Sciatic nerve (tissue), 2 donors: ENCODE measurements at places on chromosomes 6 and 20.
A peak's percentile ranks its signal among the peaks of the same experiment; 100 is the strongest.

- no peak for DNase-seq
These were observed 700.1 kb downstream of the QKI start for GRCh38 chr6:164114651-164115050.

DNA sequence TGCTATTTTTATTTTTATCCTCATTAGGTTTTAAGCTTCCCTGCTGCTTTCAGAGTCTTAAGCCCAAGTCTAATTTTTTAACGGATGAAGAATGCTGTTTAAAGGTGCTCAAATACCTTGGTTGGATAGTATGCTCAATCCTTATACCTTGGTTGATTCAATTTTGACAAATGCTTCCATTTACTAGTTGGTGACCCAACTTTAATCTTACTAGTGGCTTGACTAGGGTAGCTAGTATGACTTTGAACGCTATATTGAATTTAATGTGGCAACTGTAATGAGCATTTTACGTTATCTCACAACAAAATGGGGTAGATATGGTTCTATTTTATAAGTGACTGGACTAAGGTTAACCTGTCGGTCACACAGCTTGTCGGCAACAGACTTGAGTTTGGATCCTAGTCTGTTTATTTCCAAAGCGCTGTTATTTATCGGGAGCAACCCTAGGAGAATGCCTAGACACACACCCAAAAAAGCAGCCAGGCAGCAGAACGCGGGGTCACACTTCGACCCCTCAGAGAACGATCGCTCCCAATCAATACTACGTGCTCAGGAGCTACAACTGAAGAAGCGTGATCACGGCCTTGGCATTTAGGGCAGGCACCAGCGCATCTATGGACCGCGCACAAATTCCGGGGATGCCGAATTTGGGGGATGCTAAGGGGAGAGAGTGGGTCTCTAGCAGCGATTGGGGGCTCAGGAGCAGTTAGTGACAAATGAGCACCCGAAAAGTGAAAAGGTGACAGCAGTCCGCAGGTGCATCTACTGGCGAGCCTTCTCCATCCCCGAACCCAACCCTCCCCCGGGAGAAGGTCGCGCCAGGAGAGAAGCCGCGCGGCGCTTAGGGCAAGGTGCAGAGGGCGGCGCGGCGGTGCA, 586 bp upstream of the ALDH5A1 start:
- no peak for DNase-seq

GRCh38 chr6:126111327-126111726, 125.0 kb downstream of the TRMT11 start:
- DNase-seq = no peak

DNA sequence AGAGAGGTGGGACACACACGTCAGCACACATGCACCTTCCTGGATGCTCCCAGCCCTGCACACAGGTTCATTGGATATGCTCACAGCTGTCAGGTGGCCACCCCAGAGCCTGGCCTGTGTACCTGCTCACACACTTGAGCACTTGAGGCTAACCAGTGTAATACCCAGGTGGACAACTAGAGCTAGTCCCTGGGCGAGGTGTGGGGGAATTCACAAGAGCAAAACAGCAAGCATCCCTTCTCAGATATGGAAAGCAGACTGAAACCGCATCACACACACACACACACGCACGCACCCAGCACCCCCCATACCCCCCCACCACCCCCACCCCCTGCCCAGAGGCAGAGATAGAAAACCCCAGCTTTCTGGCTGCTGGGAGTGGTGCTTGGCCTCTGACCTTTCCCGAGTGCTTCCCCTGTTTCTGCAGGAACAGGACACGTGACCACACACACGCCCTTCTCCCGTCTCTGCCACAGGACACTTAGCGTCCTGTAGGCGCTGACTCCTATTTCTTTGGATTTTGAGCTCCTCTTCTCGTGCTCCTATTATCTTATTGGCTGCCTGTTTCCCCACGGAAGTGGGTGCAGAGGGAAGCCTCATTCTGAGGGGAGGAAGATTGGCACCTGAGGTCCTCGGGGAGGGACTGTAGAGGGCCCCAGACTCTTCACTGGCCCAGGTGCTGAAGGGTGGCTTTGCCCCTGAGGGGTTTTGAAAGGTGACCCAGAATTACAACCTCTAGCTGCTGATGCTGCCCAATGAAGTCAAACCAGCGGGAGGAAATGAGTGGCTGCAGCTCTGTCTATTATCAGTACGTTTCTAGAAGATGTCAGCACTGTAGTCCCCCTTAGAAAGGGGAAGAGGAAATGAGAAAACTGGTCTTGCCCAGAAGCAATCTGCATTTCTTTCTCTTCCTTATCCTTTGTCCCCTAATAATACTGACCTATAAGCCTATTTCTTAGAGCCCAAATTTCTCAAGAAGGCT, 65.8 kb downstream of the SYTL3 start:
- no peak for DNase-seq

GRCh38 chr20:44504402-44505307, 17.2 kb downstream of the SERINC3 start:
- no peak for DNase-seq

DNA sequence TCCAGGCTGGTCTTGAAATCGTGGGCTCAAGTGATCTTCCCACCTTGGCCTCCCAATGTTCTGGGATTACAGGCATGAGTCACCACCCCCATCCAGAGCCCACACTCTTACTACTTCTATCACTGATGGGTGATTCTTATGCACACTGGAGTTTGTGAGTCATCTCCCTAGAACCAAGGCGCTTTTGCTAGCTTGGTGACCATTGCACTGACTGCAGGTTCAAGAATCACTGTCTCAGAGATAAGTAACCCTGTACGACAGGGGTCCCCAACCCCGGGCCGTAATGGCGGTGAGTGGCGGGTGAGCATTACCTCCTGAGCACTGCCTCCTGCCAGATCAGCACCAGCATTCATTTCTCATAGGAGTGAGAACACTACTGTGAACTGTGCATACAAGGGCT, 118.8 kb downstream of the MAP3K7 start:
- DNase-seq = no peak

GRCh38 chr20:64250027-64250426, 5.5 kb upstream of the PCMTD2 start:
- no peak for DNase-seq

DNA sequence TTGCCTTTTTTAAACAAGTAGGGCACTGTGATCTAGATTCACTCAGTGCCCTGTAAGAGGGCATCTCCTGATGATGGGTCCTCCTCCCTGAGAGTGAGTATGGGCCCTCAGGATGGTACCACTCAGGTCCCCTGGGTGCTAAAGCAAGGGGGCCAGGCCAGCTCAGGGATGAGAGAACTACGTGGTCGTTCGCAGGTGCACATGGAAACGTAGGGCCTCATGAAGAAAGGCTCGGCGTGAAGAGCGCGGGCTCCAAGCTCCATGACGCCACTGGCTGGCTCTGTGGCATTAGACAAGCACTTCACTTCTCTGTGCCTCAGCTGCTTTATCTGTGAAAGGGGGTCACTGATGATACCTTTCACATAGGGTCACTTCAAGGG, 50.7 kb downstream of the SYNJ2 start:
- DNase-seq = peak; percentile 57

DNA sequence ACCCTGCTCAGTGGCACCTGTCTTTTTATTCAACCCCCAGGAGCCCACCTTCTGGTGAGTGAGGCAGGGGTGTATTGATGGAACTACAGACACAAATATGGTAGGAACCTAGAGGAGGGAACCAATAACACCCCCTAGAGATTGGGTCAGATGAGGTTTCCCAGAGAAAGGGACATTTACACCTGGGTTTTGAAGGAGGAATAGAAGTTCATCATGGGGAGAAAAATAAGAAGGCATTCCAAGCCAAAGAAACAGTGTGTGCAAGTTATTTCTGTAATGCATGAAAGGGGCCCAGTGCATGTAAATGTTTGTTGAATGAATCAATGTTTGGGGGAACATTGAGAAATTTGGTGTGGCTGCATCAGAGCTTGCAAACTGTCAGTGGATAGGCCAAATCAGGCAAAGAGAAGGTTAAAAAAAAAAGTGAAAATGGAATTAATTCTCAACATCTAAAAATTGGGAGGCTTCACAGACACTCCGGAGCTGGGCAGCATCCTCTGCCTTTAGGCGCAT, 11.1 kb upstream of the KIAA1755 start:
- no peak for DNase-seq

GRCh38 chr6:90893400-90893799, 306.5 kb upstream of the MAP3K7 start:
- DNase-seq = no peak

DNA sequence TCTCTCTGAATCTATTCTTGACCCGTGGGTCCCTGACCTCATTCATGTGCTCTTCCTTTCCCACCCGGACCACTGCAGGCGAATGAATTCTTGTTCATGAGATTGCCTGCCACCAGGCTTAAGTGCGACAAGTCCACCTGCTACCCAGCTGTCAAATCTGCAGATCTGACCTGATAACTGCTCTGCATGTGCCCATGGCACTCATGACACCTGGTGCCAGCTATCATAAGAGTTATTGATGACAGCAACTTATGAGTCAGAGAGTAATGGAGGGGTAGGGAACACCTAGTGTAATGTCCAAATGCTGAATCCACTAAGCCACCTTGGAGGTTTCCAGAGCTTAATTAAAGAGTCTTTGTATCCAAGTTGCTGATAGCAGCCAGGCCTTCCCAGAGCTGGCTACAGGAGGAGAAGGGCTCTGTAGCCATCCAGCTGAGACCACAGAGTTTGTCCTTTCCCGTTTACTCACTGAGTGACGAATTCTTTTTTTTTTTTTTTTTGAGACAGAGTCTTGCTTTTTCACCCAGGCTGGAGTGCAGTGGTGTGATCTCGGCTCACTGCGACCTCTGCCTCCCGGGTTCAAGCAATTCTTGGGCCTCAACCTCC, 17.4 kb downstream of the SHLD1 start:
- DNase-seq = no peak

GRCh38 chr6:147453361-147453760, 55.1 kb upstream of the SAMD5 start:
- DNase-seq = no peak

- DNase-seq = no peak
These were observed 9.2 kb downstream of the GPX5 start for GRCh38 chr6:28534875-28535274.

GRCh38 chr6:116115781-116116180, 10.2 kb downstream of the COL10A1 start:
- no peak for DNase-seq

GRCh38 chr6:134177753-134178160, 125.3 kb upstream of the SLC2A12 start:
- no peak for DNase-seq

DNA sequence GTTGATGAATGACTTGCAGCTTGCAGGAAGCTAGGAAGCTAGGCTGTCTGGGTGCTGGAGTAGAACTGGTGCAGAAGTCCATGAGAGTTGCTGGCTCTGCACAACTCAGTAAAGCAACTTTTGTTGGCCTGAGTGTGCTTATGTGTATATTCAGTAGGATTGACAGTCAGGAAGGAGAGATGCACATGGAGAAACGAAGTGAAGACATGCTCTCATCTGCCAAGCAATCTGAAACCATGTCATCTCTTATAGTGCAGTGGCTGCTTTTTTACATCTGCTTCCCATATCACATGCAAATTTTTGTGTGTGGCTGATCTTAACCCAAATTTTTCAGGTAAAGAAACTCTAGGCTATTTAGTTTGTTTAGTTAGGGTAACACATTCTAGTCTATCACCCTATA, 252.4 kb upstream of the HS3ST5 start:
- DNase-seq = no peak

- no peak for DNase-seq
These were observed 381.2 kb downstream of the C6orf118 start for GRCh38 chr6:164928057-164928727.

DNA sequence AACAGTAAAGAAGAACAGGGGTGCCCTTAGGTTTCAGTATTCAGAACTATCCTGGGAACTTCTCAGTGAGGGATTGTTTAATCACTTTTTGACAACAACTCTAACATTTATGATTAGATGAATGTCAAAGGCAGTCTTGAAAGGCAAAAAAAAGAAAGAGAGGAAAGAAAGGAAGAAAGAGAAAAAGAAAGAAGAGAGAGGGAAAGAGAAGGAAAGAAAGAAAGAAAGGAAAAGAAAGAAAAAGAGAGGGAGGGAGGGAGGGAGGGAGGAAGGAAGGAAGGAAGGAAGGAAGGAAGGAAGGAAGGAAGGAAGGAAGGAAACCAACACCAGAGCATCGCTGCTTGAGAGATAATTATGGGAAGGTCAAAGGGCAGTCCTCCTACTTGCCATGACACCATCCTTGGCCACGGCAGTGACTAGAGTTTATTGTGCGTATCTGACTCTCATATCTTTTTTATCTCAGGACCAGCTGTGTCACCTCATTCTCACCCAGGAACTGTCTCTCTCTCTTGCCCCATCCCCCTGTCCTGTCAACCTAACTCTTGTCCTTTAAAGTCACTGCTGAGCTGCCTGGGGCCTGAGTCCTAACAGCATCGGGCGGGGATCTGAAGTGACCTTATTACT, 96.8 kb upstream of the ATXN1 start:
- no peak for DNase-seq

DNA sequence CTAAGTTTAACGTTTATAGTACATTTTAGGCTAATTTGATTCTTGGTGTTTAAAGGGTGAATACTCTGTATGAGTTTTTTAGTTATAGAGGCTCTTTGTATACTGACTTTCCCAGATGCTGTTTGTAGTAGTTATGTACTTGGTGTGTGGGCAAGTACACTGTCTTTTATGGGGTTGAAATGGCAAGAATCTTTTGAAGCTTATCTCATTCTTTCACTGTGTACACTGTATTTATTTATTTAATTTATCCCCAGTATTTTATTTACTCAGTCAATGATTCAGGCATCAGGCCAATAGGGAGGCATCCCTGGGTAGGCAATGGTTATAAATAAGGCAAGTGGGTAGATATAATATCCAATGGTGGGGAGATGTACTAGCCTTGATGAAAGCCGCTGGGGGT, 277.0 kb upstream of the PTCHD4 start:
- DNase-seq = no peak

- DNase-seq = no peak
These were observed at the start of gene LAMA5 for GRCh38 chr20:62367136-62367632. LAMA5 (minus strand) TSS chr20:62367312; CDS start chr20:62367245, 67 bp downstream.

- no peak for DNase-seq
These were observed 15.2 kb downstream of the HNF4A start for GRCh38 chr20:44370639-44371218.

GRCh38 chr20:43681468-43681942, 14.6 kb downstream of the MYBL2 start:
- no peak for DNase-seq

GRCh38 chr20:15333170-15333569, 995.8 kb upstream of the FLRT3 start:
- DNase-seq = no peak

DNA sequence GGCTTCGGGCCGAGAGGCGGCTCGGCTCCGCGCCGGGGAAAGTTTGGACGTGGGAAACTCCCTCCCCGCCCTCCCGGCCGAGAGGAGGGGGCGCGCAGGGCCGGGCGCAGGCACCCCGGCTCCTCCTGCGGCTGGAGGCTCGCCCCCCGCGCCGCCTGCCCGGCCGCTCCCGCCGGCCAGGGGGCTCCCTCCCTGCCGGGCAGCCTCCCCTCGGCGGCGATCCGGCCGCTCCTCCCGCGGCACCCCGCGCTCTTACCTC, 370 bp downstream of the CDH22 start:
- no peak for DNase-seq
